ENCODE measurements at places on chromosomes 6 and 20.
A peak's percentile ranks its signal among the peaks of the same experiment; 100 is the strongest.

DNA sequence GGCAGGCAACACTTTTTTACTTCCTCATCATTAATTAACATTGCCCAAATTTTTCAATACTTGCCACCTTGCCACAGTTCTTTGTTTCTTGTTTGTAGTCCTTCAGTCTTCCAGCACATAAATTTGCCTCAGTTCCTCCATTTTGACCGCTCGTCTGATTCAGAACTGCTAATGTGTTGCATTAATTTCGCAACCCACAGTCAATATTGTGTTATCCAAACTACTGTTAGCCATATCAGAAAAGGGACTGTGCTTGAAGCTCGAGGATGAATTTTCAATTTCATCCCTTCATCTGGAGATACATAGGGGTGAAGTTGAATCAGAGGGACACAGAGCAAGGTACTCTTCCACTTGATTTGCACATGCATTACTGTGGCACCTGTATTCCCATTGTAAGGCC is 421.5 kb downstream of the CDKAL1 start:
- no peak for DNase-seq

DNA sequence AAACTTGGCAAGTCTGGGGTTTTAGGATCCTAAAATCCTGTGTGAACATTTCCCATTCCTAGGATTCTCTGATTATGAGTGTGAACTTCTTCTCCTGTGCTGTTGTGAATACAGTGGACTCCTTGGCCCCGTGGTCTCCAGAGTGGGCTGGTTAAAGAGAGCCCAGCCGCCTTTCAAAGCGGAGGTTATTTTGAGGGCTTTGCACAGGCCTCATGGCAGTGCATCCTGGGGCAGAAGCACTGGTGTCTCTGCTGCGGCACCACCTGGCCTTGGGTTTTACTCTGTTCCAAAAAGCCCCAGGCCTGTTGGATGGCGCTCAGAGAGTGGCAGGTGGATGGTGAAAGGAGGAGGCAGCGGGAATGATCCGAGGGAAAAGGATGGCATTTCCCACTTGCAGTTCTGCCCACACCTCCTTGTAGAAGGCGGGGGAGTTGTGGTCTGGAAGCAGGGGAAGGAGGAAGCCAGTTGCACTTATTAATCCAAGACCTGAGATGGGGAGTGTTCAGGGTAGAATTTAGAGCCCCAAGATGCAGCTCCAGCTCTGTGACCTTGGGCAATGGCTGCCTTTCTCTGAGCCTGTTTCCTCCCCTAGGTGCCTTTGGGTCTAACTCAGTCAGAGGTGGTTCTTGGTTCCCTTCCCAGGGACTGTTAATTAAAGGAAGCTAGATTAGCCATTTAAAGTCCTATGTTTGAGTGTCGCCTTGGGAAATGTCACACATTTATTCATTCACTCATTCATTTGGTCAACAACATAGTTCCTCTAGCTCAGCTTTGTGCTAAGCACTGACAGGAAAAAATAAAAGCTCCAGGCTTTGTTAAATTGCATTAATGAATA is 22.4 kb downstream of the MMP24 start:
- no peak for DNase-seq

GRCh38 chr6:146781836-146782235 is 183.1 kb downstream of the ADGB start:
- no peak for DNase-seq

- no peak for DNase-seq
Observed at GRCh38 chr6:62976566-62976965, 234.7 kb upstream of the FKBP1C start.

DNA sequence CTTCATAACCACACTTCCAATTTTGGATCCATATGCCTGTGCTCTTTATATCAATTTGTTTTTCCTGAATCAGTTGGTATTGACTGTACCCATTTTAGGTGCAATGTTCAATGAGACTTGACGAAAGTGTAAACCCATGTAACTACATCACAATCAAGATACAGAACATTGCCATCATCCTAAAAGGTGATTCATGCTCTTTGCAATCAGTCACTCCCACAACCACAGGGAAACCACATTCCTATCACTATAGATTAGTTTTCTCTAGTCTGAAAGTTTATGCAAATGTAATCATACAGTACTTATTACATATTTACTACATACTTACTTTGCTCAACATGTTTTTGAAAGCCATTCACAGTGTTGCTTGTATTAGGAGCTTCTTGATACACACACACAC is 167.4 kb downstream of the ADGRG6 start:
- no peak for DNase-seq

DNA sequence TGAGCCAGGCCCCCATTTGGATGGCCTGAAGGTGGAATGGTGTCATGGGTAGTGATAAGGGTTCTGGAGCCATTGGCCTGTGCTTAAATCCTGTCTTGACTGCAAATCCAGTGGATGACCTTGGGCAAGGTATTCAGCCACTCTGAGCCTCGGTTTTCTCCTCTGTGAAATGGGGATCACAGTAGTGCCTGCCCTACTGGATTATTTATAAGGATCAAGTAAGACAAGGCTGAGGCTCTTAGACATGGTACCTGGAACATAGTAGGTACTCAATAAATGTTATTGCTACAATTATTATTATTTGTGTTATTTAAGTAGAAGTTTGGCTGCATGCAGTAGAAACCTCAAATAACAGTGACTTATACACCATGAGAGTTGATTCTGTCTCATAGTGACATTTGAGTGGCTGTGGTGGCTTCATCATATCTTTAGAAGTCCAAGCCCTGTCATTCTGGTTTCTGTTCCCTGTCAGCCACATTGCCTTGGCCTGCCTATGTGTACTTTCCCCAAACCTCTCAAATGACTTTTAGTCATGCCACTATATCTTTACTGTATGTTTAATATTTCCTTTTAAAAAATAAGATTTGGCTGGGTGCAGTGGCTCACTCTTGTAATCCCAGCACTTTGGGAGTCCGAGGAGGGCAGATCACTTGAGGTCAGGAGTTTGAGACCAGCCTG is 37.6 kb upstream of the CHMP4B start:
- DNase-seq, result no peak

GRCh38 chr6:151699719-151700118 is 107.8 kb upstream of the ESR1 start:
- DNase-seq, result no peak

DNA sequence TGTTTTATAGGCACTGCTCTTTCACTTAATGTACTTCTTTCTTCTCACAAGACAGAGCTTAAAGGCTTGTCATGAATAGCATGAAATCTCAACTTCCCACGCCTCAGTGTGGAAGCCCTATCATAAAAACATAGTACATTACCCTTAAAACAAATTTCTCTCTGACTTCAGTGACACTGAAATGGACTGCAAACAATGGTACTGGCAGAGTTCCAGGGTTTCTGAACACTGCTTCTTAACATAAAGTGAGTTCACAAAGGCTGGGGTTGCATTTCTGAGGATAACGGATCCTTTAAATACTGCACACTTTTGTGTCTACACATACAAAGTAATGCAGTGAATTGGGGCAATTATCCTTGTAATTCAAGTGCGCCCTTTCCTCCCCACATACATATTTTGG is 32.3 kb upstream of the PLEKHG1 start:
- no peak for DNase-seq

- DNase-seq, result peak; percentile 84
Observed at GRCh38 chr6:27866357-27867050, 45.7 kb downstream of the OR2B2 start.

DNA sequence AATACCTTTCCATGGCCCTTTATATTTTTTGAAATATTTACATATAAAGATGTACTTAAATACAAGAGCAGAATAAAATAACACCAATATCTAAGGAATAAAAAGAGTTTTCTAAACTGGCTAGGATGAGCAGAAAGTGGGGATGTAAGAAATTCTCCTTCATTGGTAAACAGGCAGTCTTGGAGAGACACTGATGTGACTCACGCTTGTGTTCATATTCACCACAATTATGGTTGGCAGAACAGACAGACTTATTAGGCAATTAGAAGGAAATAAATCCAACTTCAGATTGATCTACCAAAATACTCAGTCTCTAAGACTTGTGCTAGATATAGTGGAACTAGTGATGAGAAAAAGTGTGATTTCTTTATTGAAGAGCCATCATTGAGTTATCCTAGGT is 463.7 kb downstream of the CDC5L start:
- DNase-seq, result no peak

DNA sequence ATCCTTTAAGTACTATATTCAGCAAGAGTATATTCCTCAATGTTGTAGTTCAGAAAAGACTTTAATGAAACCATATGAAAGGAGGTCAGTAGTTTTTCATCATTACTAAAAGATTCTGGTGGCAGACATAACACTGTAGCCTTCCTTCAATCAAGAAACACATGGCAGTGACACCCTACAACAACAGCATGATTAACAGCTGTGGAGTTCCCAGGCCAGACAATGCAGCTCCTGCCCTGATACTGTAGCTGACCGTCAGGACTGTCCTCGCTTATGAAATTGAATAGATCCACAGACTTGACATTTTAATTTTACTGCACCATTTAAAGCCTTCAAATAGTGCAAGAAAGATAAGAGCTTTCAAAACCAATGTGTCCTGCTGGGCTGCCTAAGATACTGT is 43.6 kb downstream of the USP45 start:
- no peak for DNase-seq

GRCh38 chr6:33602180-33602579 is 18.9 kb upstream of the ITPR3 start:
- no peak for DNase-seq

GRCh38 chr20:40441771-40442170 is 247.3 kb downstream of the MAFB start:
- no peak for DNase-seq

GRCh38 chr6:9540534-9541126 is 874.2 kb downstream of the TFAP2A start:
- DNase-seq, result peak; percentile 75

DNA sequence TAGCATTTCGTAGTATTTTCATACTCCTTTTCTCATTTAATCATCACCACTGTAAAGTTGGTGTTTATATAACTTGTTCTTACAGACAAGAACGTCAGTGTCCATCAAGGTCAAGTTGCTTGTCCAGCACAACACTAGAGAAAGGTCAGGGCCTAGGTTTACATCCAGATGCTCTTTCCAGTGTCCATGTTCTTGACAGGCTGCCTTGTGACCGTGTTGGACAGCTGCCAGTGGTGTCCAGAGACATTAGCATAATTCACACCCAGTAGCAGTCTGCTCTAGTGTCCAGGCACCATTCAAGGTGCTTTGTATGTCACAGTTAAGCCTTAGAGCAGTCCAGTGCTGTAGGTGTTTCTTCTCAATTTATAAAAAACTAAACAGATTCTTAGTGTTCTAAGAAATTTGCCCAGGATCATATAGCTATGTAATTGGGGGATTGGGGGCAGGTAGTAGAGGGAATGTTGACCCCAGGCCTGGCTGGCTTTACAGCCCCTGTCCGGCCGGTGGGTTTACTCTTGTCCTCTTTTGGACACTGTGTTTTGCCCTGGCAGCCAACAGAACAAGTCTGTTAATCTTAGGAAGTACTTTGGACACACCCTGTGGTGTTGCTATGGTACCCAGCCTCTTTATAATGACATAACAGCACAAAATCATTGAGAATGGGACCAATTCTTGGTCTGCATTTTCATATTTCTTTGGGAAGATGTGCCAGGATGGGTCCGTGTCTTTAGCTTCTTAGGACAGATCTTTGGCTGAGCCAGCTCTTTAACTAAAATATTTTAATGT is 8.0 kb downstream of the STK35 start:
- no peak for DNase-seq

DNA sequence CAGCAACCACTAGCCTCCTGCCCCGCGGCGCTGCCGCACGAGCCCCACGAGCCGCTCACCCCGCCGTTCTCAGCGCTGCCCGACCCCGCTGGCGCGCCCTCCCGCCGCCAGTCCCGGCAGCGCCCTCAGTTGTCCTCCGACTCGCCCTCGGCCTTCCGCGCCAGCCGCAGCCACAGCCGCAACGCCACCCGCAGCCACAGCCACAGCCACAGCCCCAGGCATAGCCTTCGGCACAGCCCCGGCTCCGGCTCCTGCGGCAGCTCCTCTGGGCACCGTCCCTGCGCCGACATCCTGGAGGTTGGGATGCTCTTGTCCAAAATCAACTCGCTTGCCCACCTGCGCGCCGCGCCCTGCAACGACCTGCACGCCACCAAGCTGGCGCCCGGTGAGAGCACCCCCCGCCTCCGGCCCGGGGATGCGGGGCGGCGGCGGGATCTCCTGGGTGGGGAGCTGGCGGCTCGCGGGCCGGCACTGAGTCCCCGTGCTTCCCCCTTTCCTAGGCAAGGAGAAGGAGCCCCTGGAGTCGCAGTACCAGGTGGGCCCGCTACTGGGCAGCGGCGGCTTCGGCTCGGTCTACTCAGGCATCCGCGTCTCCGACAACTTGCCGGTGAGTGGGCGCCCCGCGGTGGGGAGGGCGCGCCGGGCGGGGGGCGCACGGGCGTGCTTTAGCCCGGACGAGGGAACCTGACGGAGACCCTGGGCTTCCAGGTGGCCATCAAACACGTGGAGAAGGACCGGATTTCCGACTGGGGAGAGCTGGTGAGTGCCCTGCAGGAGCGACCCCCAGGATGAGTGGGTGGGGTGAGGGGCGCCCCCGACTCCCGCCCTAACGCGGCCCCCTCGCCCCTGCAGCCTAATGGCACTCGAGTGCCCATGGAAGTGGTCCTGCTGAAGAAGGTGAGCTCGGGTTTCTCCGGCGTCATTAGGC is 585 bp downstream of the PIM1 start:
- DNase-seq, result peak; percentile 73

Measured in NCI-H526 (cell line).